T-helper 2 cell (primary cell): ENCODE measurements at places on chromosomes 7 and 10.

- DNase-seq, result no peak
Observed at GRCh38 chr7:140242057-140243031, 65.6 kb upstream of the KDM7A start.

GRCh38 chr10:77105761-77106221 lies 531.8 kb downstream of the KCNMA1 start:
- DNase-seq, result no peak

GRCh38 chr10:84135836-84136235 lies 3.5 kb upstream of the GHITM start:
- DNase-seq, result no peak

- DNase-seq, result no peak
Observed at GRCh38 chr7:1431634-1432380, 27.5 kb downstream of the MICALL2 start.

DNA sequence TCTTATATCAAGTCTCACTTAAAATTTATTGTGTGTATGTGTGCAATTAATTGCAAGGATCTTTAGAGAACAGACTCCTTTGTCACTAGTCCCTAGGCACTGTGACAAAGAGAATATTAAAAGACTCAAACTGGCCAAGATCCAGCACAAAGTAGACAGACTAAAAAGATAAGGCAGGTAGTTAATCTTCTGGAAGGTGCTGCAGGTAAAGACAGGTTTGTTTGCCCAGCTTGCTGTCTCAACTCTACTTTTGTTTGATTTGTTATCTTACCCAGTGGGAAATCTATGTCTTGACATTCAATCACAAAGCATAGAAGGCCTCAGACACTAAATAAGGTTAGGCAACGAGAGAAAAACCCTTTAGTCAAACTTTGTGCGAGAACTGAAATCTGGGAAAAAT lies 807.9 kb upstream of the LRRN3 start:
- DNase-seq, result no peak

- no peak for DNase-seq
Observed at GRCh38 chr7:50982626-50983025, 199.9 kb upstream of the GRB10 start.

DNA sequence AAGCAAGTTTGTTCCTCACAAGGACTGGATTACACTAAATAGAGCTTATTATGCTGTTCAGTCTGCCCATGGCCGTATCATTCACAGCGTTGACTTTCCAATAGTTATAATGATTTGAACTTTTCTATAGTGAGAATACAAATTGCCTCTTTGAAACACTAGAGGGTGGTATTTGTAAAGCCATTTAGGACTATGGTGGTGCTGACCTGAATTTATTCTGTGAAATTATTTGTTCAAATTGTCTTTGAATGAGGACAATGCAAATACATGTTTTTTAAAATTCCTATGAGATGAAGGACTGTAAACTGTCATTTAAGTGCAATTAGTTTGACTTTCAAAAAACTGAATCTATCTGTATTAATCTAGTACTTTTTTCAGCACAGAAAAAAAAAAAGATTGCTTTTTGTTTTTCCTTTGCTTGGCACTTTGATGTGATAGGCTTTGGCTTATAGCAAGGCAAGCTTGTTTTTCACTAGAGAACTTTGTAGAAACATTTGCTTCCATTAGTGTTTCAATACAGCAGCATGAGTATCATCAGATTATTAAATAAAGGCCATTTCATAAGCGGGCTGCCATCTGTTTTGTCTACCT lies 122.7 kb upstream of the TMEM229A start:
- no peak for DNase-seq

DNA sequence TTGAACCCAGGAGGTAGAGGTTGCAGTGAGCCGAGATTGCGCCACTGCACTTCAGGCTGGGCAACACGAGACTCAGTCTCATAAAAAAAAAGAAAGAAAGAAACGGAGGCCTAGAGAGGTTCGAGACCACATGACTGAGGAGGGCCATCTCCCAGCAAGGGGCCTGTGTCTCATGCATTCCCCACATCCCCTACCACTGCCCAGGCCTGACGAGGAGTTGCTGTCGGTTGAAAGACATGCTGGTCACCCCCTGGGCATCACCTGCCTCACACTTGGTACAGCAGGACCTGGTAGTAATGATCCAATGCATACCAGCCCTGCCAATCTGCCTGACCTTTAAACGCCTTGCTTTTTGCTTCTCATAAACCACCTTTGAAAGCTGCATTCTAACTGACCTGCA lies 85.9 kb downstream of the DLG5 start:
- DNase-seq, result no peak

DNA sequence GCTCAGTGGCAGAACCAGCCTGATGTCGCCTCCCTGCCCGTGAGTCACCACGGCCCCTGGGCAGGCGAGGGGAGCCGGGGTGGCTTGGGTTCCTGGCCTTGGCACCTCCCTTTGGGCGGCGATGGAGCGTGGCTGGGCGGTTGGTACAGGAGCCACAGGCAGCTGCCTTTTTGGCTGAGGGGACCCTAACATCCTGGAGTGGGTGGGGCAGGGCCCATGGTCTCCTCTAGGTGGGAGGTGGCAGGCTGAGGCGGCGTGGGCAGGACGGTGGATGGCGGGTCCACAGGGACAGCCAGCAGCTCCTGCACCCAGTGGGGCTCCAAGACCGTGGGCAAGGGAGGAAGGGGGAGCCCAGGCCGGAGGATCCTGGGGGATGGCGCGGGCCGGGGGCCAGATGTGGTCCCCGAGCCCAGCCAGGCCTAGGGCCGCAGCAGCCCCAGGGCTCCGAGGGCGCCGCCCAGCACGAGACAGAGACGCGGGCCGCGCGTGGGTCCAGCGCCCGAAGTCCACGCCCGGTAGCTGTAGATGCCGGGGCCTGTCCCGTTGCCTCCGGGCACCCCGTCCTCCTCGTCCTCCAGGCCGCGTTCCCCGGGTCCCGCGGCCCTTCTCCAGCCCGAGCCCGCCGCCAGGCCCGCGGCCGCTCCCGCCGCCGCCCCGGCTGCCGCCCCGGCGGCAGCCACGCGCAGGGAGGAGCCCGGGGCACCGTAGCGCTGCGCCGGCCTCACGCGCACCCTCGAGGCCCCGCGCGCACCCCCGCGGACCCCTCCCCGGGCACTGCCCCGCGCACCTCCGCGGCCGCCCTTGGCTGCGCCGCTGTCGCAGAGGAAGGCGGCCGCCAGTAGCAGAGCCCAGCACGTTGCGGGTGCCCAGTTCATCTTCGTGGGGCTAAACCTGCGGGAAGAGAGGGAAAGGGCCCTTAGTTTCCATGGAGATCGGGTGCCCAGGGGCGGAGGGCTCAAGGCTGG lies 1.3 kb downstream of the SPRN start:
- no peak for DNase-seq

- DNase-seq, result no peak
Observed at GRCh38 chr7:142542942-142543341, 206.3 kb upstream of the PRSS1 start.

DNA sequence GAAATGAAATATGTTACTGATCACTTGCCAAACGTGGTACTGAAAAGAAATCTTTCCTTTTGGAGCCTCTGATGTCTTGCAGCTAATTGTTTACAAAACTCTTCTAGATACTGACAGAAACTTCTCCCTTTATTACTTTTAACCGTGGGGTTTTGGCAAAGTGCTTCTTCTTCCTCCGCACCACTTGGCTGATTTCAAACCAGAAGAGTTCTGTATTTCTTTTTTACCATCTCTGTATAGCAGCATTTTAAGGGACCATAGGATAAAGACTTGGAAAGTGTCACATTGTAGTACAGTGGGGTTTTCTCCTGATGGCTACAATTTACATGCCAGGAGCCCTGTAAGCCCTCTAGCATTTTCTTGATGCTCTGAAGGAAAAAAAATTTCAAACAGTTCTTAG lies 21.9 kb upstream of the CREB5 start:
- no peak for DNase-seq

- no peak for DNase-seq
Observed at GRCh38 chr7:110929480-110930249, 161.3 kb upstream of the LRRN3 start.

- DNase-seq, result no peak
Observed at GRCh38 chr7:101634196-101634717, 5.2 kb upstream of the MYL10 start.

DNA sequence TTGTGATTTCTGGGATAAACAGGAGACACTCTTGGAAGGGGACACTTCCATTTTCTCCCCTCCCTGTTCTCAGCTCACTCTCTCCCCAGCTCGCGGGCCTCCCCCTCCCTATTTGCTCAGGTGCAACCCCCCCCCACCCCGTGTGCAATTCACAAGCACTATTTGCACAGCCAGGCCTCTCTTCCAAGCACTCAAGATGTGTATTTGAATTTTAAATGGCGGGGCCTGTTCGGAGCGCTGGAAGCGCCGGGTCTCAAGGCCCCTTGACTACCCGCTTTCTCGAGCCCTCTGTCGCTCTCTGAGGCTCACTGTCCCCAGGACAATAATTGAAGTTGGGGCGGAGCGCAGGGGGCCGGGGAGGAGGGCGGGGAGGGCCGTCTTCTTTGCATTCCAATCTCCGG lies 7.8 kb downstream of the SHH start:
- no peak for DNase-seq

DNA sequence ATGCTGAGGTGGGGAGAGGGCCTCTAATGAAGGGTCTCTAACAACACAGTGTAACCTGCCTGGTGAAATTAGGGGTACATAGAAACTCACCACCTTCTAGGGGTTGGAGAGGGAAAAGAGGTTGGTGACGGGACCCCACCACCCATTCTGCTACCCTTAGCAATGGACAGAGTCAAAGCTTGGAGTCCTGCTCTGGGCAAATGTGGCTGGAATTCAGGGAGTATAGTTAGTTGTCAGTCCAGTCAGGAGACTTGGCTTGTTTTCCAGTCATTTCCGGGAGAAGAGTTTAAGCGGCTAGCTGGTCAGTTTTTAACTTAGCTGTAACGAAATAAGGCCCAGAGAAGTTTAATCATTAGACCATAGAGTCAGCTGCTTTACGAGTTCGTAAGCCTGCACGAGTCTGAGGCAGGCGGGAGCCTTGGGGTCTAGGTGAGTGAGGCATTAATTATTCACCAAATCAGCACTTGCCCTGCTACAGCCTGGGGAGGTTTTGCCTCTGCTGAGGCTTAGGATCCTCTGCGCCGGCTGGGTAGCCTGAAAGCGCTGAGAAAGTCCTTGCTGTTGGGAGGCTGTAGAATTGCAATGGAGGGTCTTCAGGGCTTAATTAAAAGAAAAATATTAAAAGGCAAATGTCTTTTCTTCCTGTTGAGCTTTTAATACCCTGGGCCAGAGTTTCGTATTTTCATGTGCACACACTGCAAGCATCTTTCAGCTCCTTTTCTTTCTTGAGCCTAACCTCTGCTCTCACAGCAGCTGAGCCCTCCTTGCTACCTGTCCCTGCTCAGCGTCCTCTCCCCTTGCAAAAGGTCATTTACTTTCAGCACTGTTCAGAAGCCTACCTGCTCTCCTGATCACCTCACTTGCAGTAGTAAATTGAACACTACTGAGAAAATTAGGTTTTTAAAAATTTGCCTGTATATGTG lies 1.5 kb upstream of the LAMB1 start:
- DNase-seq, result no peak

DNA sequence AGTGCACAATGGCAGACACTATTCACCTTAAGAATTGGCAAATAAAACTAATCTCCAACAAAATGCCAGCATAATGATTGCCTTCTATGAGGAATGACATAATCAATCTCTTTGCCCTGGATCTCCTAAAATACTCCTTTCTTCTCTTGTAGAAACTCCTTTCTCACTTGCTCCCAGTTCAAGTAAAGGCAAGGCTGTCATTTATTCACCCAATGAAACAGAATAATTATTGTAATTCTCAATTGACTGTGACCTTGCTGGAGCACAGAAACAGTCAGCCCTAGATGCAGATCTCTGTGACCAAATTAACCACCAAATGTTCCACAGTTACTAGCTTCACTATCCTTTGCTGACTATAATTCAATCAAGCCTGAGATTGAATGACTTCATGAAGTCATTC lies 99.3 kb downstream of the SEMA3C start:
- no peak for DNase-seq

GRCh38 chr7:86900886-86901285 lies 158.6 kb downstream of the ELAPOR2 start:
- DNase-seq, result no peak

DNA sequence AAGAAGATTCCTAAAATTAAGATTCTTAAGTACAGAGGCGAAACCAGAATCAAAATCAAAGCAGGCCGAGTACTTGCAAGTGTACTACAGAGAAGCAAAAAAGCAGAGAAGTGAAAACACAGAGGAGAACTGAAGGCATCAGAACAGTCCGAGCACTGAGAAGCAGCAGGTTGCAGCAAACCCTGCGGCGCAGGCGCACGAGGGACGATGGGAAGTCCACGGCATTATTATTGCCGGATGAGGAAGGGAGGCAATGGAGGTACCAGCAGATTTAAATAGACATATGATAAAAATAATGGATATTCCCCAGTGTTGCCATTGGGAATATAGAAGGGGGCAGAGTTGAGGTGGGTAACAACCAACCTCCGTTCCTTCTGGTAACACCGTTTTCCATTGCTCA lies 7.2 kb upstream of the SPAM1 start:
- no peak for DNase-seq

- DNase-seq, result no peak
Observed at GRCh38 chr10:98019784-98020183, 10.6 kb downstream of the CRTAC1 start.

DNA sequence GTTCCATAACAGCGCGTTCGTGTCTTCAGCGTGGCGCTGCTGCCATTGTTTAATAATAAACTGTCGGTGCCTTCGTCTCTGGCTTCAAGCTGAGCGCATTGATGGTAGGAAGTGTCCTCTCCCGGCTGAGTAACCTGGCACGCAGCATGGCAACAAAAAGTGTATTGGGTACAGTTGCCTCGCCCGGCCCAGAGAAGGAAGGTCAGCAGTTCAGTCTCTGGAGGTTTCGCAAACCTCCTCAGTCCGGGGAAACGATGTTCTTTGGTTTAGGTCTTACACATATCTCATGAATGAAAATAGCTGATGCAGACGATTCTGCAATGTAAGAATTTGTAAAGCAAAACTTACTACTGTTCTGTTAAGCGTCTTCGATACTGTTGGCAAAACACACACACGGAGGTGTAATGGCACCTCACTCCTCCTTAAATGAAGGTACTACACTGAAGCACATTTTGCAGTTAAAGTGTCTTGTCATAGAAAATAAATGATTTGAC lies 739 bp upstream of the CCDC186 start:
- no peak for DNase-seq

- no peak for DNase-seq
Observed at GRCh38 chr10:72690071-72690755, 1.7 kb upstream of the MCU start.

DNA sequence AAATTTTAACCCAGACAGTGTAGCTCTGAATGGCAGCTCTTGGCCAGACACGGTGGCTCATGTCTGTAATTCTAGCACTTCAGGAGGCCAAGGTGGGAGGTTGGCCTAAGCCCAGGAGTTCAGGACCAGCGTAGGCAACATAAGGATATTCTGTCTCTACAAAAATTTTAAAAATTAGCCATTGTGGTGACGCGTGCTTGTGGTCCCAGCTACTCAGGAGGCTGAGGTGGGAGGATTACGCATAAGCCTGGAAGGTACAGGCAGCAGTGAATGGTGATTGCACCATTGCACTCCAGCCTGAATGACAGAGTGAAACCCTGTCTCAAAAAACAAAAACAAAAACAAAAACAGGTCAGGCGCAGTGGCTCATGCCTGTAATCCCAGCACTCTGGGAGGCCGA lies 50.0 kb downstream of the SUFU start:
- DNase-seq, result no peak

- DNase-seq, result no peak
Observed at GRCh38 chr7:41955451-41955850, 252.6 kb upstream of the INHBA start.
